ENCODE measurements at places on chromosomes 6 and 20.
A peak's percentile ranks its signal among the peaks of the same experiment; 100 is the strongest.

GRCh38 chr6:42339991-42340401 lies 111.7 kb downstream of the TRERF1 start:
- DNase-seq: no peak

DNA sequence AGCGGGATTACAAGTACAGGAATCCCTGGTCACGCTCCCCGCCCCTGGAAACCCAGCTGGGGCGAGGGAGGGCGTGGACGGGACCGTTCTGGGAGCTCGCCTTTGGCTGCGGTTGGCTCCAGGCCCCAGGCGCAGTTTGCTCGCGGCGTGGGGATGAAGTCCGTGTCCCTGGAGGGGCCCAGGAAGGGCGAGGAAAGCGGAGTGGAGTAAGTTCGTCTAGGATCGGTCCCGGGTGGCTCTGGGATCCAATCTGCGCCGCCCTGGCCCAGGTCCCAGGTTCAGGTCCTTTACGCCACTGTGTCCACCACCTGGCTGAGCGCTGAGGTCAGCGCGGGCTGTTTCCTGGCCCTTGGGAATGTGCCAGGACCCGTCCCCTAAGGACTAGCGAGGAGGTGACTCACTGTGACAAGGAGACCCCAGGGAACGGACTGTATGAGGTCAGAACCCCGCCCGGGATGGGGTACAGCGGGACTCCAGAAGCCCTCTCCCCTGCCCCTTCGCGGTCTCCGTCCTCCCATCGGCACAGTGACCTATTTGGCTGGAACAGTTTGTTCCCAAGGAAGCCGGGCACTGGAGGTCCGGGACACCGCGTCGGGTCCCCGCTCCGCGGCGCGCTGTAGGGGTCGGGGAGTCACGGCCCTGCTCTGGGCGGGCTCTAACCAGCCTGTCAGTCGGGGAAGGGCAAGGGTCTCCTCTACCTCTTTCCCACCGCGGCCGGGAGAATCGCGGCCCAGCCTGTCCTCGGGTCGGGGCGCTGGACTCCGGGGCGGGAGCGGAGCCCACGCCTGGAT lies 724 bp downstream of the CDKN1A start:
- DNase-seq: no peak

DNA sequence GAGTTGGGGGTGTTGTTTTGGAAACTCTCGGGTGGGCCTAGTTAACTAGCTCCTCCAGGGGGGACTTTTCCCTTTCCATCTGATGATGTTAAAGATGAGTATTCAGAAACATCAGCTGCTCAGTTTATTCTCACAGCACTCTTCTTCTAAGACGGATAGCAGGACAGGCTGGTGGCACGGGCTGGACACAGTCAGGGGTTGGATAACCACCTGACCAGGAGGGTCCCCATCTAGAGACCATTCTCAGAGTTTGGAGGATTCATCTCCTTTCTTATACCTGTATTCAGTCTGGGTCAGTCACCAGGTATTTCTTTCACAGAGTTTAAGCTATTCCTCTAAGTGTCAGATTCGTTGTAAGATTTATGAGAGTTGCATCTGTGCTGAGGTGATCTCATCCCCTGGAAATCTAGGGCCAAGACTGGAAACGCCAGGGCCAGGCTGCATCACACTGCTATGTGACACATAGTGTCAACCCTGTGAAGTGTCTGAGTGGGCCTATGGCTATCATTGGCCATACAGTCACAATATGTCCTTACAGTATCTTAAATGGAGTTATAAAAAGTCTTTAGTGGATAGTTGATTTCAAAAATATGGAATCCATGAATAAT lies 111.7 kb downstream of the FAM50B start:
- DNase-seq: no peak

GRCh38 chr6:25991785-25992412 lies 29.3 kb downstream of the TRIM38 start:
- peak; percentile 22 for DNase-seq

GRCh38 chr6:62446647-62447316 lies 160.8 kb upstream of the KHDRBS2 start:
- no peak for DNase-seq

GRCh38 chr6:133969285-133969920 lies 16.4 kb downstream of the TBPL1 start:
- no peak for DNase-seq

DNA sequence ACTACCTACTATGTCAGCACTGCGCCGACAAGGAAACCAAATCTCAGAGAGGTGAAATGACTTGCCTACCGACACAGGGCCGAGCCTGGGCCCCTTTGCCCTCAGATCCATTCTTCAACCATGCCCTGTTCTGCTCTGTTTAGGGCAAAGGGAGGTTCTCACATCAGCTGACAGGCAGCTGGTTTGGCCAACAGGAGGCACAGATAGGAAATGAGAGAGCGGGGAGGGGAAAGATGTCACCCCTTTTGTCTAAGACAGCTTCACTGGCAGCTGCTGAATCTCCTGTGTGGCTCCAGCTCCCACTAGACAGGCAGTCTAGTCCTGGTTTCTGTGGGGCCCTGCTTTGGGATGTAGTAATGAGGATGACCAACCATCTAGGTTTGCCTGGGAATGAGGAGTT lies 158.7 kb downstream of the TMEM200A start:
- no peak for DNase-seq

DNA sequence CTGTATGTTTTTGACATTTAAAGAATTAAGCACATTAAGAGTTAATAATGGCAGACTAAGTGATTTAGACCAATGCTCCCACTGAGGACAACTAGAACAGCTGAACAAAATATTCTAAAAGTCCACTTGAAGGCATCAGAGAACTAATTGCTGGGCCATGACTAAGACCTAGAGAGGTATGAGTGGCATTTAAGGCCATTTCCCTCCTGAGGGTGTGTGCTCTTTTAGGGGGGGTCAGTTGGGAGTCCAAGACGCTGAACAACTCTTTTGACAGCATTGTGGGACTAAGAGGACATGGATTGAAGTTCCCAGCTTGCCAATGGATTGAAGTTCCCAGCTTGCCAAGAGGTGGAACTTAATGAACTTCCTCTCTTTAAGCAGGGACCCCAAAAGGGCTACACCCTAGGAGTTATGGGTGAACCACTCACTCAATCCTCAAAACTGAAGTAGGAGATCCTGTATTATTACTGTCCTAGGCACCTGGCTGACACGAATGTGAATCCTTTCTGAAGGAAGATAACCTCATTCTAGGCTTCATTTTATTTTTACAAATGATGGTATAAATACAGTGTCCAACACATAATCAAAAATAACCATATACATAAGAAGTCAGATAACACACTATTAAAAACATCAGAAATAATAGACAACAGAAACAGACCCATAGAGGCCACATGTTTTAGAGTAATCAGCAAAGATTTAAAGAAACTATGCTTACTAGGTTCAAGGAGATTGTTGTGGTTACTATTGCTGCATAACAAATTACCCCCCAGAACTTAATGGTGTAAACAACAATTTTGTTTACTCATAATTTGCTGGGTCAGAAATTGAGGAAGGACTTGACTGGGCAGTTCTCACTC lies 175.1 kb downstream of the VEGFA start:
- no peak for DNase-seq

- DNase-seq: no peak
Measured at GRCh38 chr20:17934141-17934862, 34.3 kb downstream of the SNX5 start.

- no peak for DNase-seq
Measured at GRCh38 chr20:33594743-33595142, 67.4 kb upstream of the C20orf144 start.

- DNase-seq: no peak
Measured at GRCh38 chr6:105501246-105501645, 98.4 kb upstream of the PREP start.

DNA sequence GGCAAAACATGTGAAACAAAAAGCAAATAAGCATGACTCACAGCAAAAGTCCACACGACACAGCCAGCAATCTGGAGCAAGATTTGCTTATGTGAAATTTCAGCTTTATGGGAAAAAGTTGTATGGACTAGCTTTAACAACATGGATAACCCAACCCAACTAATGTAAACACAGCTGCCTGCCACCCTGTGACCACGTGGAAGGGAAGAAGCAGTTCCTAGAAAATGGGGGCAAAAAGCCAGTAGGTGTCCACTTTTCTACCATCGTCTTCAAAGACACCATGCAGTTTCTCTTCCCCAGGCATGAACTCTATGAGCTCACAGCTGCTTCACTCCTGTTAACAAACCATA lies 425.4 kb upstream of the RNF217 start:
- DNase-seq: no peak

DNA sequence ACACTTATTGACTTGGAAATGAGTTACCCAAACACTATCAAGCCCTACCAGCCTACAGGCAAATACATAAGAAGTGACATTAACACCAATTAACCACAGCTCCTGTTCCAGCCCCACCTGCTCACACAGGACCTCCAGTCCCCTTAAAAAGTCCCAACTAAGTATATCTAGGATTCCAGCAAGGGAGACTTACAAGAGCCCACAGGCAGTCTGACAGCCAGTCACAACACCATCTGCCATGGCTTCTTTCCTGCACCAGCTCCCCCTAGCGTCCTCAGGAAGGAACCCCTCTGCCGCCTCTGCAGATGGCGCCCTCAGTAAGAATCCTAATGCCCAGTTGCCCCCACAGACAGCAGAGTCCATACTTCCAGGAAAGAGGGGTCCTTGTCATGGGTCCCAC lies 122.1 kb downstream of the HIVEP2 start:
- DNase-seq: no peak

DNA sequence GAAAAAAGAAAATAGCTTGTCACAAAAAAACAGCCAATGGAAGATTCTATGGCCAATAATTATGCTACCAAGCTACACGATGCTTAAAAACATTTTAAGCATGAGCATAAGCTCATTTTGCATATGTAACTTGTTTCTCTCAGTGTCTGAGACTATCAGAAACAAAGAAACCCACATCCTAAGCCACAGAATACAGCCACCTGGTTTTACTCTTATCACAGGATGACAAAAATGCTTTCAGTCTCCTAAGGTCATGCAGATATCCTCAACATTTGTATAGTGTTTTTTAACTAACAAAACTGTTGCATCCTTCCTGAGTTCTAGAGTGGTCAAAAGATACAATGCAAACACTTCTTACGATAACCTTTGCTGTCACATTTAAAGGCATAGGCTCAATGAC lies 172.1 kb upstream of the RUNX2 start:
- DNase-seq: no peak

GRCh38 chr6:110476046-110476849 lies at the start of gene SLC22A16:
TSS of gene SLC22A16 (minus strand) at chr6:110476613. CDS start at chr6:110476574, 39 bp downstream.
- DNase-seq: no peak

GRCh38 chr6:109237986-109238329 lies 142.7 kb downstream of the CEP57L1 start:
- no peak for DNase-seq

DNA sequence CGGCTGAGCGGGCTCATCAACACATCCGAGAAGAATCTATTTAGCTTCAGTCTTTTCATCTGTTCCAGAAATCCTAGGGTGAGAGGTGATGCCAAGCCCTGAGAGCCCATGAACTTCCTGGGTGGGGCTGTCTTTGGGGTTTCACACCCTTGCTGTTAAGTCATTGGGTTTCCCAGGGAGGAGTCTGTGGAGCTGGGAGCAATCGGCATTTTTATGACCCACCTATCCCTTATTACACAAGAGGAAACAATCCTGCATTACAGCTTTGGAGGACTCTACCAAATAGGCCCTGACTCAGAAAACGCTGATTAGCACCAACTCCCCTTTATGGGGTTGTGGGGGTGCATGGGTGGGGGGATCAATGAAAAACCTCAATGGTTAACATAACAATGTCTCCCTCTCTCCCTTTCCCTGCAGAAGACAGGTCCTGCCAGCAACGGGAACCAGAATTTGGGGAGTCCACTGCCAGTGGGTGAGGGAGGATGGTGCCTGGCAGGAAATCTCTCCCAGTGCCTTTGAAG lies 46.3 kb downstream of the EZR start:
- no peak for DNase-seq

DNA sequence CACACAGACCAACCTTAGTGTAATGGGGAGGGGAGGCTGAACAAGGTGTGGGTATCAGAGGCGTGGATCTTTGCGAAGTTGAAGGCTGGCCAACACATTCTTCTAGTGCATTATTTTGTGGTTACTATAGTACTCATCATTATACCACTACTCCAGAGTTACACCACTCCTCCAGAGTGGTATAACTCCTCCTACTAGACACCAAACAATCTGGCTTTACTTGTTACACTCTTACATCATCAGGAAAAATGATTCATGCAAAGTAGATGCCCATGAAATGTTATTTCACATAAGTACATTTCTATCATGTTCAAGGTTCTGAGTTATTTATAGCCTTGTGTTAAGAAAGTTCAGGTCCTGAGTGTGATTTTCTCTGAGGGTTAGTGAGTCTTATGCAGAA lies 443.1 kb upstream of the OPRM1 start:
- DNase-seq: no peak

DNA sequence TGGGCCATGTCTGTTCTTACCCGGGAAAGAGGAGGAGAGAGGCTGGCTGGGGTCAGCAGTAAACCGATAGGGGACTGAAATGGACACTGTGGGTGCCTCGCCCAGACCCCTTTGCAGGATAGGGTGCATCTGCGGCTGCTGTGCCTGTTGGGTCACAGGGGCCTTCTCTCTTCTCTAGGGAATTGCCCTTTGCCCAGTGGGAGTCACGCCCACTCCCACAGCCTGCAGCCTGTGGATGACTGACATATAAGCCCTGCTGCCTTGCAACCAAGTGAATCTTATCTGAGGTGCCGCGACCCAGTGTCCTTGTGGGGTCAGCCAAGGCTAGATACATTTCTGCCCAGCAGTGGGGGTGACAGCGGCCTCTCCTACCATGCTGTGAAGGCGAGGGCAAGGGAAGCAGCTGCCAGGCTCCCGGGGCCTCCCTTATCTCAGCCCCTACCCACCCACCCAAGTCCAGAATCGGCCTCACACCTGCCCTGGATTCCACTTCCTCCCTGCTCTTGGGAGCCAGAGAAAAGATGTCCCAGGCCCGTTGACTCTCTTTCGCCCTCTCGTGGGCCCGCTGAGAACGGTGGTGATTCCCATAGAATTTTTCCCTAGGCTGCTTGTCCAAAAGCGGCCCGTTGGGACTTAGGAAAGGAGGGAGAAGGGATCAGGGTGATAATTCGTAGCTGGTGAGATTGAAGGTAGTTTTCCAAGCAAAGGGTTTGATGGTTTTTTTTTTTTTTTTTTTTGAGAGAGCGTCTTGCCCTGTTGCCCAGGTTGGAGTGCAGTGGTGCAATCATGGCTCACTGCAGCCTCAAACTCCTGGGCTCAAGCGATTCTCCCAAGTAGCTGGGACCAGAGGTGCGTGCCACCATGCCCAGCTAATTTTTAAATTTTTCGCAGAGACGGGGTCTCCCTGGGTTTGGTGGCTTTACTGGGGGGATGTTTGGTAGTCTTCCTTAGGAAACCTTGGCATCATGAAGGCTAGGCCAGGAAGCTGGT lies 76.4 kb upstream of the RNF24 start:
- DNase-seq: no peak

DNA sequence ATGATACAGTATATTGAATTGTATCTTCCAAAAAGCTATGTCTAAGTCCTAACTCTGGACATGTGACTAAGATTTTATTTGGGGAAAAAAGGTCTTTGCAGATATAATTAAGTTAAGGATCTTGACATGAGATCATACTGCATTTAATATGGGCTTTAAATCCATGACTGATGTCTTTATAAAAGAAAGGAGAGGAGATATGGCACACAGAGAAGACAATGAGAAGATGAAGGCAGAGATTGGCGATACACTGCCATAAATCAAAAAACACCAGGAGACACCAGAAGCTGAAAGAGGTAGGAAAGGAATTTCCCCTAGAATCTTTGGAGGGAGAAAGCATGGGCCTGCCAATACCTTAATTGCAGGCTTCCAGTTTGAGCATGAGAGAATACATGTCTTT lies 1450.2 kb downstream of the HACE1 start:
- DNase-seq: no peak

GRCh38 chr6:56024931-56025330 lies 149.5 kb upstream of the BMP5 start:
- DNase-seq: no peak
